ENCODE measurements at places on chromosomes 4 and X. TPM values are rescaled to one million over a fixed set of nuclear protein-coding genes. Genes with fewer than 3 reads are reported as not detected.

Gene CNKSR2
- 243 TPM for total RNA-seq

Gene HSPA4L
- 15.7 TPM for total RNA-seq

Gene MEPE
- not detected for total RNA-seq

Gene TKTL2
- 1.9 TPM for total RNA-seq

Gene NEUROG2
- 13.1 TPM for total RNA-seq

Gene PDE6B
- total RNA-seq, result 3.4 TPM

Gene PAGE2
- not detected for total RNA-seq

Gene DIPK2B
- 2.2 TPM for total RNA-seq

Gene IL1RAPL2
- 12.8 TPM for total RNA-seq

Gene FAT4
- total RNA-seq, result 162 TPM

Gene ACSL1
- total RNA-seq, result 26.0 TPM

Gene KLKB1
- total RNA-seq, result not detected

Gene TIGD4
- 3.1 TPM for total RNA-seq

Gene PWWP3B
- total RNA-seq, result 0.63 TPM

Gene RS1
- not detected for total RNA-seq

Gene DKK2
- total RNA-seq, result 1.3 TPM

Gene SERTM2
- total RNA-seq, result not detected

Gene PLAC1
- total RNA-seq, result not detected

Gene HPGDS
- 1.3 TPM for total RNA-seq

Measured in parietal lobe (tissue), 2 donors.